ENCODE measurements at places on chromosomes 12 and 14. TPM values are rescaled to one million over a fixed set of nuclear protein-coding genes. Genes with fewer than 3 reads are reported as not detected.

Gene KRT82
- total RNA-seq: not detected

Gene VPS37B
- total RNA-seq: 21.2 TPM

Gene BMP4
- total RNA-seq: 29.9 TPM

Gene NGB
- total RNA-seq: 2.9 TPM

Gene HOXC9
- not detected for total RNA-seq

Data from esophagus muscularis mucosa (tissue), 4 donors.